ENCODE measurements at places on chromosomes 4 and X.

- no peak for DNase-seq
Observed at GRCh38 chr4:152357206-152357605, 178.7 kb downstream of the FBXW7 start.

DNA sequence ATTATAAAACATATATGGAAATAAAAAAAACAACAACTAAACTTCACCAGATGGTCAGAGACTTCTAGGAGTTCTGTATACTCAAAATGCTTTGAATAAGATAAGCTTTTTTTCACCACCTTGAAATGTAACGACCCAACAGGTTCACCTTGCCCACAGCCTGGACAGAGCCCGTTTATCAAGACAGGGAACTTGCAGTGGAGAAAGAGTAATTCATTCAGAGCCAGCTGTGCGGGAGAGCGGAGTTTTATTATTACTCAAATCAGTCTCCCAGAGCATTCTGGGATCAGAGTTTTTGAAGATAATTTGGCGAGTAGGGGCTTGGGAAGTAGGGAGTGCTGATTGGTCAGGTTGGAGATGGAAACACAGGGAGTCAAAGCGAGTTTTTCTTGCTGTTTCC lies 38.5 kb downstream of the AGA start:
- DNase-seq, result no peak

DNA sequence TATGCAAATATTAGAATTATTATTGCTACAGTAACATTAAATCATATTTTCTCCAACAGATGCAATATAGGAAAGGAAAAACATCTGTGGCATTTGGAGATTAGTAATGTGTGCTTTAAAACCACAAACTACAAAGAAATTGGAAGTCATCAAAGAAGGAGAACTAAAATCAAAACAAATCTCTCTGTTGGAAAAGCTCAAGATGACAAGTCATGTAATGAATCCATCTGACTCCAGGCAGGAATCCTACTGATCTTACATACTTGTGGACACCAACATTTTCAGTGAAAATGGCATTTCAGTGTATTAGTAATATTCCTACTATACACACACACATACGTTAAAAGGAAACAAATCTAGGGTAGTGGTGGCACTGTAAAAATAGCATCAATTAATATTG lies 98.2 kb downstream of the SLC39A8 start:
- peak; percentile 18 for DNase-seq

- no peak for DNase-seq
Observed at GRCh38 chr4:12545812-12546211, 938.3 kb downstream of the RAB28 start.

GRCh38 chr4:143280861-143281260 lies 55.8 kb upstream of the GAB1 start:
- DNase-seq, result no peak

- peak; percentile 36 for DNase-seq
Observed at GRCh38 chrX:11188664-11189063, 77.5 kb downstream of the HCCS start.

DNA sequence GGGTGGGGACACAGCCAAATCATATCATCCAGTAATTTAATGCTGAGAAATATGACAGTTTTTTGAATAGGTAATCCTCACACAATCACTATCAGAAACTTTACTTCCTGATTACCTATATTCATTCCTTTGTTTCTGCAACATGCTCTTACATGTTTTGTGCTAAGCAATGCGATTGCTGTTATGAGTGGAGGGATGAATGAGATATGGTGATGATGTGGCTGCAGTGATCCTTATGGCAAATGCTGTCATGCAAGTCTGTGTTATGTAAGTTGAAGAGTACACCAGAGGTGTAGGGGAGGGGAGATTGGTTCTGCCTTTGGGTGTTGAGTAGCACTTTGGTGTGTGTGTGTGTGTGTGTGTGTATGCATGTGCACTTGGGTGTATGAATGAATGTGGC lies 14.6 kb downstream of the HERC3 start:
- DNase-seq, result no peak

DNA sequence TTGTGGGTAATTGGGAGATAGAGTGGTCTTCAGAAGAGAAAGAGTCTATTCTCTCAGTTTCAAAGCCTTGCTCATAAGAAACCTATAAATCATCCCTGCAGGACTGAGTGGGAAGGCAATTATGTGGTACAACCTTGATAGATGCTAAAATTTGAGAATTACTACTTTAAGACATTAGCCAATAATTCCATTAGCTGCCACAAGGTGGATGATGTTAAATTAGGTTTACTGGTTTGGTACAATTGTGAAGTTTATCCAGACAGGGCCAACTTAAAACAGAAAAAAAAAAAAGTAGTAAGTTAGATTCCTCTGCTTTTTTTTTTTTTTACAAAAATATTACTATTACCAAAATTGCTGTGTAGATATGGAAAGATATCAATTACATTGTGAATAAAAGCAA lies 73.2 kb upstream of the AMOT start:
- DNase-seq, result no peak

- DNase-seq, result no peak
Observed at GRCh38 chrX:65926095-65927019, 113.5 kb downstream of the VSIG4 start.

GRCh38 chr4:118120120-118120760 lies 86.0 kb downstream of the NDST3 start:
- DNase-seq, result no peak

- DNase-seq, result no peak
Observed at GRCh38 chr4:17418010-17418409, 93.9 kb downstream of the QDPR start.

Measured in stromal cell of bone marrow (primary cell).